ENCODE measurements at places on chromosomes 13 and 19. TPM values are rescaled to one million over a fixed set of nuclear protein-coding genes. Genes with fewer than 3 reads are reported as not detected.

Gene PCDH9
- 16.0 TPM for polyA plus RNA-seq

Gene PDX1
- polyA plus RNA-seq, result not detected

DNA sequence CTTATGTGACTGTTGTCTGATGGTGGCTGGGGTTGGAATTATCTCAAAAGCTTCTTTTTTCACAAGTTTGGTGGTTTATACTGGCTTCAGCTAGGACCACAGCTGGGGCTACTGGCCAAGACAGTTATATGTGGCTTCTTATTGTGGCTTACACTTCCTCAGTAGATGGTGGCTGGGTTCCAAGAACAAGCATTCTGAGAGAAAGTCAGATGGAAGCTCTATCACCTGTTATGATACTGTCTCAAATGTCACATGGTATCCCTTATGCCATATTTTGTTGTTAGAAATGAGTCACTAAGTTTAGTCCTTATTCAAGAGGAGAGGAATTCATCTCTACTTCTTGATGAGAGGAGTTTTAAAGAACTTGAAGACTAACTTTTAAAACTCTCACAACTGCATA, 41.6 kb downstream of the NDFIP2 start:
- DNase-seq, result no peak

- no peak for DNase-seq
These were observed 26.5 kb downstream of the CEP89 start for GRCh38 chr19:32945260-32945659.

DNA sequence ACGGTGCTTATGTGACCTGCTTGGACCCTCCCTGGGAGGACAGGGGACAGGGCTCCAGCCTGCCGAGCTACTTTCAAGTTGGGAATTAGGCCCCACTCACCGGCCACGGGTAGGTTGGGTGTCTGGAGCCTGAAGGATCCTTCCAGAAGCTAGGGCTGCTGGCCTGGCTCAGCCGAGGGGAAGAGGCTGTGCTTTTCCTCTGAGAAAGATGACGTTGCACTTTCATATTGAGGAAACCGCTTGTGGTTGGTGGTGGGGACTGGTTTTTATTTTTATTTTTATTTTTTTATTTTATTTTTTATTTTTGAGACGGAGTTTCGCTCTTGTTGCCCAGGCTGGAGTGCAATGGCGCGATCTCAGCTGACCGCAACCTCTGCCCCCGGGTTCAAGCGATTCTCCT, at the start of gene TMEM150B:
Gene TMEM150B, minus strand, starts transcription at position 170 of the 400 bp plus-strand sequence. CDS start 4,305 bp downstream, outside the sequence.
- DNase-seq, result no peak

DNA sequence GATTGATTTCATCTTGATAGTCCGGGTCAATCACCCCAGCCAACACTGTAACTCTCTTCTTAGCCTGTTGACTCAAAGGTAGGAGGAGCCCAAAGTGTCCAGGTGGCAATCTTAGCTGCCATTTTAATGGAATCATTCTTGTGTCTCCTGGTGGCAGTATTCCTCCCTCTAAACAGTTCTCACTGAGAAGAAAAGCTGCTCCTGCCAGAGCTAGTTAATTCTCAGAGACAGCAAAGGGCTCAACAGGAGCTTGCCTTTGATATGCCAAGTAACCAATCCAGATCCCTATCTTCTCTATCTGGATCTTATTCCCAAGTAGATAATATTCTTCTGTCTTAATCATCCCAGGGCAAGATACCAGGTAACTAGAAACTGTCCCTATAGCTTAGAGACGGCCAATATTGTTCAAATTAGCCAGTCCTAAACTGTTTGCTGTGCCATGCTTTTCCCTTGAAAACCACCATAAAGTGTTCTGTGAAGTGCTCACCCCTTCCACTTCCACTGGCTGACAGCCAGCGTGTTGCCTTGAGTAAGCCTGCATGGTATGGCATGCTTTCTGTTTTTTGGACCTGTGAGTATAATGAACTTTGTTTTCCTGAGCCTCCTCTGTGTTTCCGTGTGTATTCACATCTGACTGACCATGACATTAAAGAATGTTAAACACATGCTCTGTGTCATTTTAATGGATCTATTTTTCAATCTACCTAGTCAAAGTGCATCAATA, 463.7 kb upstream of the SLITRK5 start:
- no peak for DNase-seq
